ENCODE measurements at places on chromosomes 6 and 20.
A peak's percentile ranks its signal among the peaks of the same experiment; 100 is the strongest.

DNA sequence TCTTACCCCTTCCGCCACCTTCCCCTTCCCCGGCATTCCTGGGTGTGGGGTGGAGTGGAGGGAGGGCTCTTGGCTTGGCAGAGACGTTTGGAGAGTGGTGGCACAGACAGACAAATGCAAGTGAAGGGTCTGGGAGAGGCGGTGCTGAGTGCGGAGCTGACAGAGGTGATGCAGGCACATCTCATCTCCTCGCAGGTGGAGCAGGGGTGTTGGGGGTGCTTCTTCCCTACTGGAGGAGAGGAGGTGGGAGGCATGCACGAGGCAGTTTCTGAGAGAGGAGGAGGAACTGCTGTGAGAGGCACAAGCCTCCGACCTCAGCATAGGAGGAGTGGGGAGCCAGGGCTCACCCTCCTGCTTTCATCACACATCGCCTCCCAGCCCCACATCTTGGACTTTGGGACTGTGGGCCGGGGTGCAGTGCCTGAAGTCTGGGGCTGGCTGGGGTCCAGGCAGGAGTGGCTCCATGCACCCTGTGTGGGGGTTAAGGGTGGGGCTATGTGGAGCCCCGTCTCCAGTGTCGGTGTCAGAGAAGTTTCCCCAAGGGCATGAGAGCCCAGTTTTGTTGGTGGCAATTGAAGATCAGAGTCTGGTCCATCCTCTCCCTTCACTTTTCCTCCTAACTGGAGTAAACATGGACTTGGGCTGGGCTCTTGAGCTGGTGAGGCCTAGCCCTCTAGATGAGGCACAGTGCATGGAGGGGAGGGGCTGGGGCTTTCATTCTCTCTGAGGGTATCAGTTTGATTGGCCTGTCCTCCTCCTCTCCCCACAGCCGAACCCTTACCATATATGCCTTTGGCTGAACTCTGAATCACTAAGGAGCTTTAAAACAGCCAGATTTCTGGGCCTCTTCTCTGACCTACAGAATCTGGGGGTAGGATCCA, 20.2 kb upstream of the SLC22A7 start:
- no peak for DNase-seq

GRCh38 chr20:47125508-47125757, 230.8 kb downstream of the EYA2 start:
- DNase-seq = no peak

- no peak for DNase-seq
Measured at GRCh38 chr20:63007360-63007645, 539 bp upstream of the BHLHE23 start.

DNA sequence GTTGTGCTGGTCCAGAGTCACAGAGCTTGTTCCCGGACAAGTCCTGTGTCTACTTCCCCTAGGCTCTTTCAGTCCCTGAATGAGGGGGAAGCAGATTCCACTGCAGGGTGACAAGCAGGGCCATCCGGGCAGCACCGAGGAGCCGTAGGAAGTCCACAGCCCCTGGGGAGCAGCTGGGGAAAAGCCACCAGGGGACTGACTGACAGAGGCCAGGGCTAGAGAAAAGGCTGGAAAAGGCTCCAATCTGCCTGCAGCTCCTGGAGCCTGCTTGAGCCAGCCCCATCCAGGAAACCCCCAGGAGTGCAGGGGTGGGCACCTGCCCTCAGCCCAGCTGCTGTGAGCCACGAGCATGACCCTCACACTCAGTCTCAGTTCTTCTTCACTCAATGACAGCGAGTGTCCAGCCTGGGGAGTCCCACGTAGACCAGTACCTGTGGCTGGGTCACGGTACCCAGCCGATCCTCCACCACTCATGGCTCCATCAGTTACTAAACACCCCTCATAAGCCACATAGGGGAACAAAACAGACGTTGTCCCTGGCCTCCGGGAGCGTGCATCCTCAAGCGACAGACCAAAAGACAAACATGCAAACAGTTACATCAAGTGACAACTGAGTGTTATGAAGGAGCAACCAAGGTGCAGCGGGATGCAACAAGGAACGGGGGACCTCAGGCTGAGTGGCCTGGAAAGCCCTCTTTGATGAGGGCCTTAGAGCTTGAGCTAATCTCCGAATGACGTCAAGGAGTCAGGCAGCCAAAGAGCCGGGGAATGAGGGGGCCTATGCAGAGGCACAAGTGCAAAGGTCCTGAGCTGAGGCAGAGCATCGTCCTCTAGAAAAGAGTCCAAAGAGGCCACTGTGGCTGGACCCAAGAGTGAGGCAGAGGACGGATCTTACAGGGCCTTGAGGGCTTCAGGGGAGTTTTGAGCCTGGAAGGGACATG, 24.8 kb upstream of the VSTM2L start:
- no peak for DNase-seq

GRCh38 chr20:59159493-59160376, 3.9 kb upstream of the ZNF831 start:
- peak; percentile 59 for DNase-seq

DNA sequence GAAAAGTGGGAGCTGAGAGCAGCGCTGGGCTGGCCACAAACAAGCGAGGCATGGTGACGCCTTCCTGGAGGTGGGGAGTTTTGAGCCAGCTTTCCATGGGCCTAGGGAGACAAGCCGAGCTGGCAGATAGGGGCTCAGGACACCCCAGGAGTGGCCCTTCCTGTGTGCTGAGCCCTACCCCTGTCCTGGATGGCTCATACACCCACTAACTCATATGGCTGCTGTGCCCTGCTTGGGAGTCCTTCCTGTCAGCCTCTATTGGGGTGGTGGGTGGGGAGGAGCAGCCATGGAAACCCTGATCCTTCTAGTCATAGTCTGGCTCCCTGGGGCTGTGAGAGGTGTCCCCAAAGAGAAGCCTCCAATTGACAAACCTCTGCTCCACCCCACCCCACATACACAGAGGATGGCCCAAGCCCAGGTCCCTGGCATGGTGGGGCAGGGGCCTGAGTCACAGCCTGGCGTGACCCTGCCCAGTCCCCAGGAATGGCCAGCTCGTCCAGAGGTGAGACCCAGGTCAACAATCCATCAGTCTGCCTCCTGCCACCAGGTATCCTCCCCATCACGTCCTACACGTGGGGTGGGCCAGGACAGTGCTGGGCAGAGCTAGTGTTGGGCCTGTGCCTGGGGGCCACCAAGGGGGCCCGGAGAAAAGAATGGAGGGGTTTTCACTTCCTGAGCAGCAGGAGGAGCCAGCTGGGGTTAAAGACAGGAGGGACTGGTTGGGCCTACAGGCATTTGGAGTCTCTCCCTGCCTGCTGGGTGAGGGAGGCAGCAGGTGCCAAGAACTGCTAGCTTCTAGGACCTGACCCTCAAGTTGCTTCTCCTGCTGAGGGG, 52.2 kb downstream of the MRPL14 start:
- no peak for DNase-seq

DNA sequence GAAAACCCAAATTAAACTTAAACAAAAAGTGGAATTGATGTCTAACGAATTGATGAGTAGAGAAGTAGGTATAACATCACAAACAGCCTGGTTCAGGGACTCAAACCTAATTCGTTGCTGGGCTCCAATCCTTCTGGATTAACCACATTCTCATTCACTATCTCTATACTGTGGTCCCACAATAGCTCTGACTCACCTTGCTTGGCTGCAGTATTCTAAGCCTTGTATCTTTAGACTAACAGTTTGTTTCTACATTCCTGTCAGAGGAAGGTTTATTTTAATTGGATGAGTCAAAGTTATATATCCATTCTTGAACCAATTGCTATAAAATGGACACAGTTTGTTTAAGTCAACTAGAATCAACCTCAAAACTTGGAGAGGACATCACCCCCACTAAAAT, 530.5 kb upstream of the PTCHD4 start:
- DNase-seq = no peak

- DNase-seq = no peak
Measured at GRCh38 chr20:35235881-35236280, 9.4 kb downstream of the MMP24 start.

- DNase-seq = no peak
Measured at GRCh38 chr6:4366635-4367395, 231.4 kb upstream of the ECI2 start.

Measured in stimulated activated CD4-positive, alpha-beta T cell treated with anti-CD3 and anti-CD28 coated beads, Interleukin-1b, Interleukin-23, amount 100 ng/mL, for 48 hours (primary cell).